Placental pericyte (primary cell): ENCODE measurements at places on chromosomes 7 and 10. TPM values are rescaled to one million over a fixed set of nuclear protein-coding genes. Genes with fewer than 3 reads are reported as not detected.

MYO1G gene
- total RNA-seq = 0.14 and 0.22 TPM in 2 replicates

AKR1C8 gene
- not detected in 2 replicates for total RNA-seq

ABCB1 gene
- total RNA-seq = 2.4 TPM in 1 of 2 replicates, not detected in the other

ELN gene
- 0.86 TPM in 1 of 2 replicates, not detected in the other for total RNA-seq
